ENCODE measurements at places on chromosomes 2 and 18. TPM values are rescaled to one million over a fixed set of nuclear protein-coding genes. Genes with fewer than 3 reads are reported as not detected.

DNA sequence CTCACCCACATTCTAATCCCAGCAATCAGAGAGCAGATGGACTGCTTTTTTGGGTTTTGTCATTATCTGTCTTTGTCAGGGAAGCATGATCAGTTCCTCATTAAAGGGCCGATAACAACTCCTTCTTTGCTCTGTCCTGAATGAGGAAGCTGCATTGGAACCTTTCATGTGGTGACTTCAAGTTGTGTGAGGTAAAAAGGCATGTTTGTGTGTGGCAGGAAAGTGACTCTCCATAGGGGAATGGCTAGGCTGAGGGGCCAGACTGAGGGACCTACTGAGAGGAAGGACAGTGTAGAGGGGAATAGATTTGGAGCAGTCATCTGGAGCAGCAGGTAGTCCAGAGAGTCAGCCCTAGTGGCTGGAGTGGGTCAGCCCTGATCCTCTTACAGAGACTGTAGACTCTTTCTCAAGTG lies 23.6 kb upstream of the LRRTM1 start:
- no peak for DNase-seq

DNA sequence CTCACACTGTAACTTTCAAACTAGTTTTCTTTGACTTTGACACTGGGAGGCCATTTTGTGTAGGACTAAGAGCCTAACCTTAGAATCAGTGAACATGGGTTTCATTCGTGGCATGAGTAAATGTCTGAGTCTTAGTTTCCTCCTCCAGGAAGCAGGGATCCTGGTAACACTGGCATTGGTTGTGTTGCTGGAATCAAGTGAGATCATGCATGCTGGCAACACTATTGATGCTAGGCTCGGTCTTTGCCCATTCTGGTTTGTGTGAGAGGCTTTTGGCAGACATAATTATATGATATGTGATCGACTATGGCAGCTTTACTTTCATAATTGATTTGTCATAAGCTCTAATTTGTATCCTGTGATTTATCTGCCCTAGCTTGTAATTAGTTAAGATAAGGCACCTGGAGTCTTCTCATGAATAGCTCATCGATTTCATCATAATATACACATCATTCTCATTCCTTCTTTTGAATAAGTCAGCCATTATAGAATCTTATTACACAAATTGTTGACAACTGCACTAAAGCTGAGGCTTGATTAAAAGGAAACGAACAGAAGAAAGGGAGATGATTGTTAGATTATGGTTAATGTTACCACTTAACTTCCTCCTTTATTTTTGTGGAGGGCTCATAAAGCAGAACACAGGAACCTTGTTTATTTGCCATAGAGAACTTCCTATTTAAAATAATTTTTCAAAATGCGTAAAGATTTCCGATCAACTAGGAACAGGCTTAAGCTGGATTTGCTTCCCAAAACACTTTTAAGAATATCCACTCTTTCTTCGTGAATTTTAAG lies 12.6 kb downstream of the PPP1R1C start:
- DNase-seq, result no peak

Gene MOB4
- 33.9 TPM for total RNA-seq

Gene ALPG
- total RNA-seq, result not detected

GRCh38 chr2:173079973-173080860 lies 4.6 kb downstream of the MAP3K20 start:
- DNase-seq, result no peak

Gene RAB6D
- total RNA-seq, result not detected

DNA sequence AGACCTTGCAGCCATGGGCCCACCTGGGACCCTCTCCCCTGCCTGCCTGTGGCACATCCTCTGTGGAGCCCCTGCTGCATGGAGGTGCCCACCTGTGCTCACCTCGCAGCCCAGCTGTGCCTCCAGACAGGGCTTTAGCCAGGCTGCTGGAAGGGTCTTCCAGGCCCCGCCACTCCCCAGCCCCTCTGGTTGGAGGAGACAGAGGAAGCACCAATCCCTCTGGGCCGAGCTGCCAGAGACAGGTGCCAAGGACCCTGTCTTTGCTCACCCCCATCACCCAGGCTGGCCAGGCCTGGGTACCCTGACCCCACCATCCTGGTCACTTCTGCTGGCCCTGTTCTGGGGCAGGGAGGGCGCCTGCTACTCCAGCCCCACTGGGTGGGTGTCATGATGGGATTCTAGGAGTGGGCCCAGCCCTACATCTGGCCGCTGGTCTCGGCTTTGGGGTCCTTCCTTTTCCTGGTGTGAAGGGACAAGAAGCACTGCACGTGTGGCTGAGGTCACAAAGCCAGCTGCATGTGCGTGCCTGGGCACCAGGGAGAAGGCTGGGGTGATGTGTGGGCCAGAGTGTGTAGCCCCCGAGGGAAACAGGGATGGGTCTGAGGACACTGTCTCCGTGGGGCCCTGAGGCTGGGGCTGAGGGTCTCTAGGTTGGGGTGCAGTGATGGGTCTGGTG lies 9.3 kb upstream of the NEU4 start:
- no peak for DNase-seq

Data from stomach (tissue), 19 donors.